ENCODE measurements at places on chromosomes 7 and 10. TPM values are rescaled to one million over a fixed set of nuclear protein-coding genes. Genes with fewer than 3 reads are reported as not detected.

DNA sequence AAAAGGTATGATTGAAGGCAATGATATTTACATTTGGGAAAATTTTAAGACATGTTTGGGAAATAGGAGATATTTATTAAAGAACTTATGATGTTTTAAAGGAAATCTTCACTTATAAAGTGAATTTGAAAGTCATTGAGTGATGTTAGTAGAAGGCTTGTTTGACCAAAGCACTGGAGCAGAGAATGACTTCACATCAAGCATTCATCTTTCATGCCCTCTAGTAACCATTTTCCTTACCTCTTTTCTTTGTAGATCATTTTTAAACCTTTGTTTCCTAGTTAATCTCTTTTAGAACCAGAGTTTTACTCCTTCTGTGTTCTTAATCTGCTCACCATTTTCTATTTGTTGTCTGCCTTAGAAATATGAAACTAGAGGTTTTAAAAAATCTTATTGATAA lies 111.3 kb upstream of the FOXP2 start:
- no peak for DNase-seq

GRCh38 chr7:90594751-90595317 lies 1.3 kb upstream of the CDK14 start:
- DNase-seq = no peak

DNA sequence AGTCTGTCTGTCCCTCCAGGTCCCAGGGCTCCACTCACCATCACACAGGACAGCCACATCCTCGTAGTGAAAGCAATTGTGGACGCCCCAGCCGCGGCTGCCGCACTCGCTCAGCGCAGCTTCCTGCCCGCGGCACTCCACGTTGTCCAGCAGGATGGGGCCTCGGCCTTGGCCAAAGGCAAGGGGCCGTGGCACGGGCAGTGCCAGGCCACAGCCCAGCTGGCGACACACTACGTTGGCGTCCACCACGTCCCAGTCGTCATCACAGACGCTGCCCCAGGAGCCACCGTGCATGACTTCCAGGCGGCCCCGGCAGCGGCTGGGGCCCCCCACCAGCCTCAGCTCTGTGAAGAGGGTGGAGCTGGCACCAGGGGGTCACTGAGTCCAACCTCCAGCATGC lies 9.2 kb downstream of the SSC4D start:
- no peak for DNase-seq

ANXA8L1 gene
- polyA plus RNA-seq = not detected

- DNase-seq = no peak
Measured at GRCh38 chr10:103238506-103239252, 7.0 kb upstream of the RPEL1 start.

All from naive thymus-derived CD8-positive, alpha-beta T cell (primary cell).